ENCODE measurements at places on chromosomes 6 and 20.

DNA sequence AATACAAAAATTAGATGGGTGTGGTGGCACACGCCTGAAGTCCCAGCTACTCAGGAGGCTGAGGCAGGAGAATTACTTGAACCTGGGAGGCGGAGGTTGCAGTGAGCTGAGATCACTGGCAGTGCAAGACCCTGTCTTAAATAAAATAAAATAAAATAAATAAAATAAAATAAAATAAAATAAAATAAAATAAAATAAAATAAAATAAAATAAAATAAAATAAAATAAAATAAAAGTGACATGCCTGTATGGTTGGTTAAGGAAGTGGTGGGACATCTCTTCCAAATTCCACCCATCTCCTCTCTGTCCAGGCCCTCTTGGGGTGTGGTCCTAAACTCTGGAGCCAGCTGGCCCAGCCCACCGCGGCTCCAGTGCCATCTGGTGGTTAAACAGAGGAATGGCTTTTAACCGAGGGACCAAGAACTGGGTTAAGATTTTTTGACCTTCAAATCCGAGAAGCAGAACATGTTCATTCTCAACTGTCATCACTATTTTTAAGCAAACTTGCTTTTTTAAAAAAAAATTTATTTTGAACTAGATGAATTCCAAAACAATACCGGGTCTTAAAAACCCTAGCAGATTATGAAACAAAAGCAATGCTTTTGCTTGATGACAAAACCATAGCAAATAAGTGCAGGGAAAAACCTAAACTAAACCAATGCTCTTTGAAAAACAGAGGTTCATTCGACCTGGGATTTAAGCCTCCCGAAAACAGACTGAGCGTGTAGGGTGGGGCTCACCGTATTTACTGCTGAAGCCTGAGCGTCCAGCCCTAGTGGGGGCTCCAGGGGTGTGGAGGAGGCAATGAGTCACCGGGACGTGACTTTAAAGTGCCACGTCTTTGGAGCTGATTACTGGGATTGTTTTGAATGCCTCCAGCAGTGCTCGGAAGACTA lies 68.8 kb downstream of the CDC5L start:
- peak; percentile 23 for DNase-seq

GRCh38 chr20:8216375-8217200 lies 84.5 kb downstream of the PLCB1 start:
- DNase-seq, result no peak

- DNase-seq, result peak; percentile 21
Measured at GRCh38 chr6:52162940-52163908, 23.0 kb upstream of the IL17A start.

DNA sequence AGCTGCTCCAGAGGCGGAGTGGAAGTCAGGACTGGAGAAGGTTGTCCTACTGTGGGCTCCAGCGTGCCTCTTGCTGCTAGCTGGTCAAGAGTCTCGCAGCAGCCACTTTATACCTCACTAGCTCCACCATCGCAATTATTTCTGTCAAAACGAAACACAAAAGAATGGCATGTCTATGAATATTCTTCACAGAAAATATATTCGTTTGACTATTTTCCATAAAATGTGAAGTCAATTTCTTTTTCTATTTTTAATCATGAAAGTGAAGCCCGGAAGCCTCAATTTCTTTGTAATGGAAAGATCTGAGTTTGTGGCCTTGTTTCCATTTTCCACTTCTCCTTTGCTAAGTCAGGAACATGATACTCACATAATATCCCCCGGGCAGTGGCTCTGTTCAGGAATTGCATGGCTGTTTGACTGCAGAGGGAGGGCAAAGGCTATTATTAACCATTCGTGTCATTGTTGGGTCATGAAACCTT lies 51.7 kb downstream of the DTD1 start:
- DNase-seq, result no peak

GRCh38 chr6:30394139-30394538 lies 49.2 kb downstream of the RPP21 start:
- DNase-seq, result peak; percentile 65

DNA sequence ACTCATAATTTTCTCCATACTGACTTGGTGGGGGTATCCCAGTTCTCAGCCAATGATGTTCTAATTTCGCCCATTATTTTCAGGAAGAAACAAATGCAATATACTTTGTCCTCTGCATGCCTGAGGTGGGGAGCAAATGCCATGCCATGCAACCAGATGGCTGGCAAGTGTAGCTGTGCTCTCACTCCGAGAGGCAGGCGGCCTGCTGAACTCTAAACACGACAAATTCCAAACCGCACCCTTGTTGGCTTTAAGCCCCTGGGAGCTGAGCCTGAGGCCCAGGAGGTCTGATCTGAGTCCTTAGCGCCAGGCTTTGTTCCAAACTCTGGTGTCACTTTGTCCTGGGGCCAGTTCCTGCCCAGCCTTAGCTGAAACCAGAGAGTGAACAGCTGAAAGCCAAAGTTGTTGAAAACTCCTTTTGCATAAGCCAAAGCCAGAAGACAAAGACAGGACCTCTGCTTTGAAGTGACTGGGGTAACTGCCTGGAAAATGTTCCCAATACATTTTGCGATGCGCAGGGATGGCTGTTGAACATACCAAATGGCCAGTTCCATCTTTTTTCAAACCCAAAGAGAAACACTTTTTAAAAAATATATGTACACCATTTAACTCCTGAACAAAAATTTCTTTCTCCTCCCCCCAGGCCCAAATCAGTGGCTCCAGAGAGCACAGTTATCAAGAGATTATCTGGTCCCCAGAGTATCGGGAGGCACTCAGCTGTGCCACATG lies 46.2 kb downstream of the TTI1 start:
- DNase-seq, result no peak

DNA sequence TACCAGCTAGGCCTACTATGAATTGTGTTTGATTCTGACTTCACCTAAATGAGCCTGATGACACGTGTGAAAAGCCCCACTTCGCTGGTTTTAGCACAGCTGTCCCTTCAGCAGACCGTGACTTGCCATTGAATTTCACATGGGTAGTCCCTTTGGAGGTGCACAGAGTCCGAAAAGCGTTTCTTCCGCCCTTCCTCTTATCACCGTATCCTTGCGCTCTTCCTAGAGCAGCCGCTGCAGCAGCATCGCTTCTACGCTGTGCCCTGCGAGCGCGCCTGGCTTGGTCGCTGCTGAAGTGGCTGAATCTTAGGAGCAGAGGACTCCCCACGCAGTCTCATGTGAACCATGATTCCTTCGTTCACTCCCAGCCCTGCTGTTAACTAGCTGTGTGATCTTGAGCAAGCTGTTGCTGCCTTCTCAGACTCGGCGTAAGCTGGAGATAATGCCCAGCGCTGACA lies 127.0 kb downstream of the PACRG start:
- no peak for DNase-seq

GRCh38 chr20:7411075-7411474 lies 529.2 kb downstream of the HAO1 start:
- DNase-seq, result no peak

GRCh38 chr6:39653612-39654011 lies 71.6 kb downstream of the KIF6 start:
- no peak for DNase-seq

- DNase-seq, result no peak
Measured at GRCh38 chr6:127119102-127120022, 891 bp downstream of the RSPO3 start.

DNA sequence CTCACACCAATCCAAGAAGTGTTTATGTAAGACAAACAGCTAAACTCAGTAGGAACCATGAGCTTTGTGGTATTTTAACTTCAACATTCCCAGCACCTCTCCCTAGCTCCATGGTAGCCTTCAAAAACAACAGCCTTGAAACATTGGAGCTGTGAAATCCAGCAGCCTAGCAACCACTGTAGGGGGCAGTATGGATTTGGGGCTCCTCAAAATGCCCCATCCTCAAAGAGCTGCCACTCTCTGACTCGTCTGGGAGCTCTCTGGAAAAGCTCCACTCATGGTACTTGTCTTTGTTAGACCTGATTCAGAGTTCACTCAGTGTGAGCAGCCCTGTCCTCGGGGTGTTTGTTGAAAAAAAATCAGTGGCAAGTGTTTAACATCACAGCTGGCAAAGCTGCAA lies 82.9 kb downstream of the KIF6 start:
- no peak for DNase-seq

DNA sequence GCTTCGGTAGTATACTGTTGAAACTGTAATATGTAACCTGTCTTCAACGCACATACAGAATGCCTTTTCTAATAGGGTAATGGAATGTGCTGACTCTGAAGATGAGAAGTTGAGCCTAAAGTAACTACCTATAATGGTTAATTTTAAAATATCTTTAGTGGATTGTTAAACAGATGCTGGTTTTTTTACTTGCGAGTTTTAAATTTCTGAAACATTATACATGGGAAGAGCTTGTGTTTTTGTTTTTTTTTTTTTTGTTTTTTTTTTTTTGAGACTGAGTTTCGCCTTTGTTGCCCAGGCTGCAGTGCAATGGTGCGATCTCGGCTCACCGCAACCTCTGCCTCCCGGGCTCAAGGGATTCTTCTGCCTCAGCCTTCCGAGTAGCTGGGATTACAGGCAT lies 166.9 kb downstream of the JARID2 start:
- no peak for DNase-seq

GRCh38 chr6:148235446-148235845 lies 107.2 kb upstream of the SASH1 start:
- DNase-seq, result no peak

GRCh38 chr20:18628330-18628920 lies 40.6 kb downstream of the DTD1 start:
- DNase-seq, result peak; percentile 11

DNA sequence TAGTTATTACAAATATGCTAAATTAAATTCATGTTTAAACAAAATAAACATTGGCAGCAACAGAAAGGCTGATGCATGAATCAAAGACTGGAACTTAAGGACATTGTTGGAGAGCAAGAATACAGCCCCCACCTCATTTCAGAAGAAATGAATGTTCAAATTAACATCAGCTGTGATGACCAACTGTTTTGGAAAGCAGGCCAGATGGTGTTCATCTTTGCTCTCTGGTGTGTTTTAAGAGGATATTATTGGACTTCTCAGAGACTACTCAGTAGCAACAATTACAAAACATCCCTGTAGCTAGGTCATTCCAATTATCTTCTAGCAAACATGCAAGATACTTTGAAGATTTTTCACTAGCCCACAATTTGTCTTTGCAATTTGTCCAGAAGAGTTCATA lies 118.6 kb upstream of the DOK5 start:
- DNase-seq, result no peak

DNA sequence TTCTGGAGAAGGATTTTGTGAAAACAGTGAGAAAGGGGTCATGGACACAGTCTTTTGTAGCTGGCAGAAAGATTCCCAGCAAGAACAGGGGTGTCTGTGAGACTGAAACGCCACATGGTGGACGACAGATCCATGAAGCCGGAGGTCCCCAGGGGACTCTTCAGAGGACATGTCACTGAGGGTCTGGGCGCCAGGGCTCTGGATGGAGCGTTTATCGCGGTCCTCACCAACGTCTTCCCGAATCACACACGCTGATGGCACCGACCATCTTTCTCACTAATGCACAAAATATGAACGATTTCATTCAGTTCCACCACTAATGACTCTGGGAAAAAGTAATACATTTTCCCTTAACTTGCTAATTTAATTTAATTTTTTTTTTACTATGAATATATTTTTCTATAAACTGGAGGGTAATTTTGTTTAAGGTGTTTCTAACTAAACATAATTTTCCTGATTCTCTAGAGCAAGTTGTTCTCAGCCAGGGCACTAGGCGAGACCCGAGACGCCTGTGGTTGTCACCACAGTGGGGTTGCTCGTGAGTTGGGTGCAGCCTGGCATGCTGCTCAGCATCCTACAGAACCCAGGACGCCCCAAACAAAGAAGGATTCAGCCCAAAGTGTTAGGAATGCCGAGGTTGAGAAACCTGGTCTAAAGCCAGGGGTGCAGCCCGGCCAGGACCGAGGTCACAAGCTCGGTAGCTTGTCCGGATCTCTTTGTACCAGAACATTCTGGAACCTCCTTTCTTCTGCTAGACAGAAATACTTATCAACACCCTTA lies 306.2 kb downstream of the TAF4 start:
- DNase-seq, result no peak

DNA sequence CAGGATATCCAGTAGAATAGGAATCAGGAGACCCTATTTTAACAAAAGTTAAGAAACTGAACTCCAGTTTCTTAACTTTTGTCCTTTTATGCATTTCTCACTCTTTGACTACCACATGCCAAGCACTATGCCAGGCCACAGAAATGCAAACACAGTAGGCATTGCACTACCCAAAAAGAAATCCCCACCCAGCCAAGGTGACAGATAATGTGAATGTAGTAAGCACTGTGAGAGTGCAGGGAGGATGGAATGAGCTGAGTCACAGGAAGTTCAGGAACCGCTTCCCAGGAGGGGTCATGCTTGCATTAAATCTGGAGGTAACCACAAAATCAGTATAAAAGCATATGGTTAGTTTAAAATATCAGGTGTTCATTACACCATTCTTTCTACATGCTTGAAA lies 20.1 kb upstream of the FAM83C start:
- no peak for DNase-seq

DNA sequence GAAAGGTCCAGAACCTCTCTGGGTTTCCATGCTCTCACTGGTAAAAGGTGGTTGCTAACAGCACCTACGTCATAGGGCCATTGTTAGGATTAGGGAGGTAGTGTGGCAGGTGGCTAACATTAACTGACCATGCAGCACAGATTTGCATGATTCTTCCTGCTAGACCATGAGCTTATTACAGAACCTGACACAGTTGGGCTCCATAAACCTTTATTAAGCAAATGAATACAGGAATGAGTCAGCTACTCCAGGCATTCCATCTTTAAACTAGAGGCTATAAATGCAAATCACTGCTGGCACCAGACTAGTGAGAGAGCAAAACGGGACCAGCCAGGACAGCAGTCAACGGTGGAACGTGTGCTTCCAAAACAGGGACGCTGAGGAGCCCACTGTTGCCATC lies 440.1 kb downstream of the PTPRT start:
- no peak for DNase-seq

GRCh38 chr6:137332637-137333280 lies 113.6 kb upstream of the IFNGR1 start:
- DNase-seq, result no peak

GRCh38 chr20:13788167-13788834 lies 3.5 kb downstream of the NDUFAF5 start:
- DNase-seq, result peak; percentile 53

- DNase-seq, result no peak
Measured at GRCh38 chr6:686497-686896, 6.4 kb downstream of the EXOC2 start.

- no peak for DNase-seq
Measured at GRCh38 chr6:15148356-15148946, 97.4 kb upstream of the JARID2 start.

All from COR-L47 (cell line).